ENCODE measurements at places on chromosomes 16 and 17.

GRCh38 chr16:17481736-17482135, 11.0 kb upstream of the XYLT1 start:
- no peak for DNase-seq

GRCh38 chr16:64866021-64866420, 255.8 kb downstream of the CDH11 start:
- DNase-seq = no peak

- DNase-seq = no peak
Observed at GRCh38 chr17:70171159-70171558, 1.8 kb downstream of the KCNJ2 start.

GRCh38 chr16:57688987-57689761, 5.4 kb upstream of the DRC7 start:
- DNase-seq = no peak

GRCh38 chr17:70074236-70074830, 692 bp upstream of the KCNJ16 start:
- no peak for DNase-seq

- DNase-seq = no peak
Observed at GRCh38 chr16:47043200-47043599, 69.7 kb upstream of the DNAJA2 start.

- no peak for DNase-seq
Observed at GRCh38 chr17:79715098-79715942, 15.4 kb upstream of the ENPP7 start.

GRCh38 chr16:11672206-11673090, 4.2 kb downstream of the SNN start:
- DNase-seq = no peak

GRCh38 chr17:30599428-30600059, 122.3 kb downstream of the GOSR1 start:
- no peak for DNase-seq

- DNase-seq = no peak
Observed at GRCh38 chr16:1414532-1415260, at the start of gene UNKL. TSS of gene UNKL (minus strand) at chr16:1414704. CDS start at chr16:1414691, 13 bp downstream.

DNA sequence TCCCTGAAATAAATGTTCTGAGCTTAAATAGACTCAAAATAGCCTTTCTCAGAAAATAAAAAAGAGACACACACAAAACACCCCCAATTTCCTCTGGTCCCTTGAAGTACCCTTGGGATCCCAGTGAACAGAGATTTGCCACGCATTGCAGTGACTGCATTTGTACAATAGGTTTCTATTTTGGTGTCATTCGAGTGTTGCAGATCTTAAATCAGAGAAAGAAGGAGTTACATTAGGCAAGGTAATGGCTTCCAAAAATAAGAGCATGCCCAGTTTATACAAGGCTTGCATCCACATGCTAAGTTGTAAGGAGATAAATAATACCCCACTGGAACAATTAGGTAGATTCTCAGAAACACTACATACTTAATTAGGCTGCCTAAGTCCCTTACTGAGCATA, 2.2 kb downstream of the TOX3 start:
- no peak for DNase-seq

DNA sequence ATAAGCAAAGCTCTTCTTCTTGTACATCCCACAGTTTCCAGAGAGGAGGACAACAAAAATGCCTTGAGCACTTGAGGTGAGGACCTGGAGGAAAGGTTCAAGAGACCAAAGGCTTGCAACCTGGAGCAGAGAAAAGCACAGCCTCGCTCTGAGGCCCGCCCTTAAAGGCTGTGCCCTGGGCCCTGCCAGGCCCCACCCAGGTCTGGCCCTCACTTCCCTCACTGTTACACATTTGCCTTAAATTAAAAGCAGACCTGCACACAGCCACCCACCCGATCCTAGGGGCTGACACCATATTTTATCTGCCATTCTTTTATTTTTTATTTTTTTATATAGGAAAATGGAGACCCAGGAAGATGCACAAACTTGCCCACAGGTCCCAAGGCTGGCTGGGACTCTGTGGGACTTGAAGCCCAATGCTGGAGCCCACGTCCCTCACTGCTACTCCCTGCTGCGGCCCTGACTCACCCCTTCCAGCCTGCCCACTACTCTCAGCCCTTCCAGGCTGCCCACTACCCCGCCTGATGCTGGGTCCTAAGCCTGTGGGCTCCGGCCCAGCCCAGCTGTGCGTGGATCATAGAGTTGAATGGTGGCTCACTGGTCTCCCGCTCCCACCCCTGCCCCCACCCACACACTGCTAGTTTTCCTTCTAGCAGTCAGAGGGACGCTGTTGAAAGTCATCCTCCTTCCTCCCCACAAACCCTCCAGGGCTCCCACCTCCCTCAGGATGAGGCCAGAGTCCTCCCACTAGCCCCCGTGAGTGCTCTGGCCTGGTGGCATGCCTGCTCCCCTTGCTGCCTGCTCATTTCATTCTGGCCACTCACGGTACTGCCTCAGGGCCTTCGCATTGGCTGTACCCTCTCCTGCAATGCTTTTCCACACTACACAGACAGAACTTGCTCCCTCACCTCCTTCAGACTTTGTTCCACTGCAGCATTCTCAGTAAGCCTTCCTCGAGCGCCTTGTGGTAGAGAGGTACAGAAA, 77.6 kb upstream of the MED9 start:
- no peak for DNase-seq

DNA sequence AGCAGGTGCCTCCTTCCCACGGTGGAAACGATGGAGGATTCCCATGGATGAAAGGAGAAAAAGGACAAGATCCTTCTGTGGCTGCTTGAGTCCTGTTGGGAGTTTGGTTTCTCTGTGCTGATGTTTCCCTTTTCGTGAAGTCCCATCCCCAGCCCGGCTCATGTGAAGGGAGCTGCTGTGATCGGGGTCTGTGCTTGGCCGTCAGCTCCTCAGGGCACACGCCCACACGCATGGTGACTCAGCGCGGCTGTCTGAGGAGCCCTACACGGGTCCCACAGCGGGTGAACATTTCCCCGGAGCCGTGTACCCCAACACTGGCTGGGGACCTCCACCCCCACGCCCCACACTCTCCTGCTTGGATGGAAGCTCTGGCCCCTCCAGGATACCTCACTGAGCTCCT, 44.5 kb upstream of the SSTR5 start:
- no peak for DNase-seq

DNA sequence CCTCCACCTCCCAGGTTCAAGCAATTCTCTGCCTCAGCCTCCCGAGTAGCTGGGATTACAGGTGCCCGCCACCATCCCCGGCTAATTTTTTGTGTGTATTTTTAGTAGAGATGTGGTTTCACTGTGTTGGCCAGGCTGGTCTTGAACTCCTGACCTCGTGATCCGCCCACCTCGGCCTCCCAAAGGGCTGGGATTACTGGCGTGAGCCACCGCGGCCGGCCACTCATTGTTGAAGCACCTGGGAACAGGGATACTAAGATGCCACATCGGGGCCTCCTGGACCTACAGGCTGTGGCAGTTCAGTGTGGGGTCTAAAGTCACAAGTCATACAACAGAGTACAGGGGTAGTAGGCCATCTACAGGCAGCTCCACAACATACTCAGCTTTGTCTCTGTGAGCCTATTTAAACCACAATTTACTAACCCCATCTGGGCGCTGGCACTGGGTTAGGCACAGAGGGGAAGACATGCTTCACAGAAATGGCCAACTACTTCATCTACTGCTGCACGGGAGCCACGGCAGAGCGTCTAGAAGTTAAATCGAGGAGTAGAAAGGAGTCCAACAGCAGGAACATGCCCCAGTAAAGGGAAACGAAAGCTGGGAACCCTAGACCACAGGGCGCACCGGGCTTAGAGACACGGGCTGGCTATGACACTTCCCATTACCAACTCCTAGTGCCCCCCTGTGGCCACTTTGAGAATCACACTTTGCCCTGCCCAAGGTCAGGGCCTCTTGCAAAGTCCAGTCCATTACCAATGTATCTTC, 4.3 kb downstream of the VAMP2 start:
- peak; percentile 63 for DNase-seq

- no peak for DNase-seq
Observed at GRCh38 chr16:2954656-2955381, 9.3 kb upstream of the KREMEN2 start.

DNA sequence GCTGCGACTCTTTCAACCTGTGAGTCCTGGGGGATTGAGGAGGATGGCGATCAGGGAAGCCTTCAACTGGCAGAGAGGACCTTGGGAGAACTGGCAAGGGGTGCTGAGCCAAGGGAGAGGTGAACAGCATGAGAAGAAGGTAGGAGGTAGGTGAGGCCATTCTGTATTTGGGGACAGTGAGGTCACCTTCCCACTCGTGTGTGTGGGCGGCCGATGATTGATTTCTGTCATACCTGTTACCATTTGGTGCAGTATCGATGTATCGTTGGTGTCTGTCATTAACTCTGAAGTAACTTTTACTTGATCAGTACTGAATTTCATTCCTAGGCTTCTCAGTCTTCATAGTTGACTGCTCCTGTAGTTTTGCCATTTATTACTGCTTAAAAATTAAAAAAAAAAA, 3.8 kb downstream of the ARSG start:
- DNase-seq = no peak

DNA sequence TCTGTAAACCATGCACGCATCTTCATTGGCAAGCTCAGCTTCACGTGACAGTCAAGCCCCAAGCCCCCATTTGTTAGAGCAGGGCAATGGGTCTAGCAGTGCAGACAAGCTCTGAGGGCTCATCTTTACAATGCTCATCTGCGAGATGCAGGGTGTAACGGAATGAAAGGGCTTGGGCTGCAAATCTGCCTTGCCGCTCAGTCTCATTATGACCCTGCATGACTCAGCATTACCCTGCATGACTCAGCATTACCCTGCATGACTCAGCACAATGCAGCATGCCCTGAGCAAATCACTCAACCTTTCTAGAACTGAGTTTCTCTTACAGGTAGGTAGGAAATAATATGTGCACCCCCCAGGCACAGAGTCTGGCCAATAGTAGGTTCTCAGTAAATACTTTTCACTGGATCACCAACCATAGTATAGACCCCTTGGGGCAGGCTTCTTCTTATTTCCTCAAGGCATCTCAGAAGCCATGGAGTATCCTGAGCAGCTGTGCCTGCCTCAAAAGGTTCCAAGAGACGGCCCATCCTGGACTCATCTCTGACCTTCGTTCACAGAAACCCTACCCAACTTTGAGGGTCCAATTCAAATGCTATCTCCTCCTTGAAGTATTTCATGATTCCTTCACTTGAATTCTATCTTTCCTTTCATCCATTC, 391.3 kb upstream of the CDH5 start:
- no peak for DNase-seq

DNA sequence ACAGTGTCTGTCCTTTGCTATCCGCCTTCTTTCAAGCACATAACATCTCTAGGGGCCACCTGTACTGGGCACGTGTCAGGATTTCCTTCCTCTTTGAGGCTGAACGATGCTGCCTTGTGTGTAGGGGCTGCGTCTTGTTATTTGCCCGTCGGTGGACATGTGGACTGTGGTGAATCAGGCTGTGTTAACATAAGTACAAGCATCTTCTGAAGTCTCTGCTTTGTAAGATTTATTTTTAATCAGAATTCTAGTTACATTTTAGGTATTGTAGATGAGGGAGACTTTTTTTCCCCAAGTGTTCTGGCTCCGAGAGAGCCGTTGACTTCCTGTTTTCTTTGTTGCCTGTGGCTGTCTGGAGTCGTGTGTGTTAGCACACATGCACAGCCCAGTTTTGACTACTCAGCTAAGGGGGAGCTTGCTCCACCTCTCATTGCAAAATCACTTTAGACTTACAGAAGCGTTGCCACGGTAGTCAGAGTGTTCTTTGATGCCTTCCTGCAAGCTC, 26.1 kb downstream of the SPG7 start:
- no peak for DNase-seq

GRCh38 chr16:81537721-81538561, 93.3 kb downstream of the CMIP start:
- no peak for DNase-seq

GRCh38 chr16:55529018-55529417, 20.1 kb downstream of the LPCAT2 start:
- no peak for DNase-seq

- DNase-seq = no peak
Observed at GRCh38 chr17:80283116-80283852, 22.6 kb downstream of the RNF213 start.

GRCh38 chr16:77531752-77532151, 96.9 kb upstream of the ADAMTS18 start:
- no peak for DNase-seq

DNA sequence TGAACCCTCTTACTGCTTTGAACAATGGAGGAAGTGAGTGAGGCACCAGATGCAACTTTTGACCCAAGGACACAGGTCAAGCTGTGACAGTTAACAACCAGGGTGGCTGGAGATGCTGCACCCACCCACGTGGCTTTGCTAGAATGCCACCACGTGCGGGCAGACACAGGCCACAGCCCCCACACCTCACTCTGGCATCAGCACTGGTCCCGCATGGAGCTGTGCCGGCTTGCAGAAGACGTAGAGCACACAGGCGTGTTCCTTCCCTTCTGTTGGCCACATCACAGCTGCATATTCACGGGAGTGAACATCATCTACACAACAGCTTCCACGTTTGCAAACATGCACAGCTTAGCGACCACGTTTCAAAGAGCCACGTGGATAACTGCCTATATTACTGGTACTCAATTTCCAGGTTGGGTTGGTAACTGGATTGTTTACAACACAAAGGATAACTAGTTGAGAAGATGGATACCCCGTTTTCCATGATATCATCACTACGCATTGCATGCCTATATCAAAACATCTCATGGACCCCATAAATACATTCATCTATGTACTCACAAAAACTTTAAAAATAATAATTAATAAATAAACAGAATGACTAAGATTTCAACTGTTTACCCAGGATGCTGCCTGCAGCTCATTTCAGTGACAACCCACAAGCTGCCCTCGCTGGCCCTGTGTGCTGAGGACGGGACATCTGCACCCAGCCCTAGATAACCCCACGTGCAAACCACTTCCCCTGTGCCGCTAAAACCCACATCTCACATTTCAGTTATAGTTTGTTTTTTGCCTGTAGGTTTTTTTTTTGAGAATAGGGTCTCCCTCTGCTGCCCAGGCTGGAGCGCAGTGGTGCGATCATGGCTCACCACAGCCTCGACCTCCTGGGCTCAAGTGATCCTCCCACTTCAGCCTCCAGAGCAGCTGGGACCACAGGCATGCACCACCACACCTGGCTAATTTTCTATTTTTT, 132.0 kb downstream of the ANKRD11 start:
- no peak for DNase-seq

GRCh38 chr16:84582958-84583516, 34.8 kb downstream of the COTL1 start:
- no peak for DNase-seq
